ENCODE measurements at places on chromosomes 13 and 19.

DNA sequence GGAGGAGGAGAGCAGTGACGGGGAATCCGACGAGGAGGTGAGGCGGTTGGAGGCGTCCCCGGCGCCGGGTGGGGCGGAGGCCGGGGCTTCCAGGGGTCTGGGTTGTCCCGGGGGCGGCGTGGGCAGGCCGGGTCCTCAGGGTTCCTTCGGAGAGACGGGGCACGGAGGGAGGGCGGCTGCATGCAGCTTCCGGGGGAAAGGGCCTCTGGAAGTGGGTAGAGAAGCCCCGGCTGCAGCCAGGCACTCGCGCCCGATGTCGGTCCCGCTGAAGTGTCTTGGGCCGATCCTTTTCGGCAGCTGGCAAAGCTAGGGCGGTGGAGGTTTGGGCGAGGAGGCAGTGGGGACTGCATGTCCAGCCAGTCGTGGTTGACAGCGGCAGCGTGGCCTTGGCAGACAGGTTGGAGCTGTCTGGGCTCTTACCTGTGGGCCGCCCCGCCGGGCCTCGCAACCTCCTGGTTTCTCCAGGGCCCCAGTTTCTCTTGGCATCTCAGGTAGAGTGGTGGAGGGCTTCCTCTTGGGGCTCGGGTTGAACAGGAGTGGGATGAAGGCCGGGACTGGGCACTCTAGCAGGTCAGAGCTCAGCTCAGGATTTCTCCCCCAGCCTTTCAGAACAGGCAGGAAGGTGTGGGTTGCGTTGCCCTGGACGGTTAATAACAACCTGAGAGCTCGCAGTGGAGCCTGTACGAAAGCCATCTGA is 690 bp downstream of the KMT2B start:
- H3K27me3 ChIP-seq: no peaks in the 10 kb centered on the region
- H3K27ac ChIP-seq: peak overlapping the region; percentile 85
- peak overlapping the region; percentile 84 for H3K4me3 ChIP-seq
- H3K36me3 ChIP-seq: no peaks in the 10 kb centered on the region

GRCh38 chr19:28166025-28166424 is 1046.9 kb downstream of the UQCRFS1 start:
- no peak overlapping the region for H3K4me3 ChIP-seq
- H3K27me3 ChIP-seq: no peaks in the 10 kb centered on the region
- H3K27ac ChIP-seq: no peak overlapping the region
- no peaks in the 10 kb centered on the region for H3K4me1 ChIP-seq
- no peak for DNase-seq
- no peaks in the 10 kb centered on the region for H3K36me3 ChIP-seq

DNA sequence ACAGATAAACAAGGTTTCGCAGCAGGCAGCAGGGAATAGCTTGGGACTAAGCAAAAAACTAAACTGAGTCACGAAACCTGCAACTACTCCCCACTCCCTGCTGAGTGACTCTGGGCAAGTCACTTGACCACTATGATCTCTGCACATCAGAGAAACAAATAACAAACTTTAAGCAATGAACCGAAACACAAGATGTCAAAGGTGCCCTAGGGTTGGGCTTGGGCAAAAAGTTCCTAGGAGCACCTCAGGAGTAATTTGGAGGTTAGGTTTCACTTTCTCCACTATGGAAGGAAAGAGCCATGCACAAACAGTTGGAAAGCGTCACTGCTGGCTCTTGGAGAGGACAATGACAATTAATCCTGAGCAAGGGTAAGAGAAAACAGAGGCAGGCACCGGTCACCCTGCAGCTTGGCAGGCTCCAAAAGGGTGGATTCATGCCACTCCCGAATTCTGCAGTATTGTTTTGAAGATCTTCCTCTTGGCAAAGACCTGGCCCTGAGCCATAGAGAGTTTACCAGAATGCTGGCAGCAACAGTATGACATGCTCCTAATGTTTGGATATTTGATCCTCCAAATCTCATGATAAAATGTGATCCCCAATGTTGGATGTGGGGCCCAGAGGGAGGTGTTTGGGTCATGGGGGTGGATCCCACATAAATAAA is 60.3 kb downstream of the CRYL1 start:
- H3K4me3 ChIP-seq: no peak overlapping the region
- no peaks in the 10 kb centered on the region for H3K36me3 ChIP-seq
- DNase-seq: no peak
- no peak overlapping the region for H3K27ac ChIP-seq
- H3K4me1 ChIP-seq: peaks cover 1% of the 10 kb centered on the region

GRCh38 chr19:11028146-11028545 is 61.1 kb upstream of the LDLR start:
- H3K4me3 ChIP-seq: no peak overlapping the region
- H3K27me3 ChIP-seq: no peaks in the 10 kb centered on the region
- DNase-seq: no peak
- no peaks in the 10 kb centered on the region for H3K4me1 ChIP-seq
- no peak overlapping the region for H3K27ac ChIP-seq

- H3K27ac ChIP-seq: no peak overlapping the region
- H3K4me1 ChIP-seq: no peaks in the 10 kb centered on the region
- H3K36me3 ChIP-seq: no peaks in the 10 kb centered on the region
- DNase-seq: no peak
- no peak overlapping the region for H3K4me3 ChIP-seq
These were observed 86.4 kb upstream of the TSC22D1 start for GRCh38 chr13:44662515-44662914.
